ENCODE measurements at places on chromosomes 3 and 15. TPM values are rescaled to one million over a fixed set of nuclear protein-coding genes. Genes with fewer than 3 reads are reported as not detected.

- DNase-seq = no peak
Observed at GRCh38 chr3:130312374-130312773, 33.1 kb upstream of the COL6A5 start.

DNA sequence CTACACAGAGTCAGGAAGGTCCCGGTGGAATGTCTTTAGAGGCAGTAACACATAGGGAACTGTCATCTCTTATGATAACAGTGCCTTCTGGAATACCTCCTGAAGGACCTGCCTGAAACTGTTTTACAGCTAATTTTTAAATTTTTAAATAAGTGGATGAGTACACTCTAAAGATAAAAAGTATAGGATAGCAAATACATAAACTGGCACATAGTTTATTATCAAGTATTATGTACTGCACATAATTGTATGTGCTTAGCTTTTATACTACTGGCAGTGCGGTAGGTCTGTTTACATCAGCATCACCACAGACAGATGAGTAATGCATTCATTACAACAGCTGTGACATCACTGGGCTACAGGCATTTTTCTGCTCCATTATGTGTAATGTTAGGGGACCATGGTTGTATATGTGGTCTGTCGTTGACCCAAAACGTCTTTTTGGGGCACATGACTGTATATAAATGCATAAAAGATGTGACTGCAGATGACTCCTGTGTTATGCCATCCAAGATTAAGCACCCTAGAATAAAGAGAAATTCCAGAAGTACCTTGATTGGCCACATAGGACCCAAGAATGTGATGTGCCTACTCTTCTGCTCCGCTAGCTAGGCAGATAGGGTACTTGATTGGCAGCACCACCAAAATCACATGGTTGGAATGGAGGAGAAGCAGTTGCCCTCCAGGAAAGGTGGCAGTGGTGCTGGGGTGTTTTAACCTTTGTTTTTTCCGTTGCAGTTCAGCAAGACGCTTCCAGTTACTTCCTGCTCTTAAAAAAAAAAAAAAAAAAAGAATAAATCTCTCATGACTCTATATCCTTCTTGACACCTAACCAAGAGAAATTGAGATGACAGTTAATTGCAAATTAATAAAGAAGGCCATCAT is 3.3 kb downstream of the VPS8 start:
- DNase-seq = no peak

DNA sequence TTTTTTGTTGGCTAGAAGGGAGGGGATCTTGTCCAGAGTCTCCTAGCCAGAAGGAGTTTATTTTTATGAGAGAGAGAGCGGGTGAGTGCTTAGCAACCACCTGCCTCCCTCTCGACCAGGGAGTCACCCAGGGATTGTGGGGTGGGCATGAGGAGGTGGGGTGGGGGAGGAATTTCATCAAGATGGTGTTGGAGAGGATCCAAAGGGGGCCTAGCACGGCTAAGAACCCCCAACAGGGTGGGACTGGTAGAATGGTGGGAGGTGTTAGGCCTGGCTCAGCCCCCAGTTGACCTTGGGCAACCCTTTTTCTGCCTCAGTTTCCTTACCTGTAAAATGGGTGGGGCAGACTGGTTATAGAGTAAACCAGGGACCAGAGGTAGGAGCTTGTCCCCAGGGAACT is 1.8 kb downstream of the SLC6A6 start:
- no peak for DNase-seq

DNA sequence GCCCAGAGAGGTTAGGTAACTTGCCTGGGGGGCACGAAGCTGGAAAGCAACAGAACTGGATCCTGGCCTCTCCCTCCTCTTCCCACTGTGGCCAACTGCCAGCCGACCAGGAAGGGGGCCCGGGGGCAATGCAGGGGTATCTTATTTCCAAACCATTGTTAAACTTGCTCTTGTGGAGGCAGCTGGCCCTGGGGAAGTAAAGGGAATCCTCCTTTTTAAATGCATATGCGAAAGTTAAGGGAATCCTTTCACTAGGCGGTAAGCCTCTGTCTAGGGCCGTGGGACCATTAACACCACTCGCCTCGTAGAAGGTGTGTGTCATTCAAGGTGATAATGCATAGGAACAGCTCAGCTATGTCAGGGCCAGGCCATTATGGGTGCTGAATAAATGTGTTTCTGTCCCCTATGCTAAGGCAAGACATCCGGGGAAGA is 68.6 kb downstream of the ST6GAL1 start:
- peak; percentile 76 for DNase-seq

- no peak for DNase-seq
Observed at GRCh38 chr3:31606453-31606852, 73.7 kb downstream of the STT3B start.

GRCh38 chr15:76398317-76399104 is 61.9 kb downstream of the ISL2 start:
- DNase-seq = no peak

DNA sequence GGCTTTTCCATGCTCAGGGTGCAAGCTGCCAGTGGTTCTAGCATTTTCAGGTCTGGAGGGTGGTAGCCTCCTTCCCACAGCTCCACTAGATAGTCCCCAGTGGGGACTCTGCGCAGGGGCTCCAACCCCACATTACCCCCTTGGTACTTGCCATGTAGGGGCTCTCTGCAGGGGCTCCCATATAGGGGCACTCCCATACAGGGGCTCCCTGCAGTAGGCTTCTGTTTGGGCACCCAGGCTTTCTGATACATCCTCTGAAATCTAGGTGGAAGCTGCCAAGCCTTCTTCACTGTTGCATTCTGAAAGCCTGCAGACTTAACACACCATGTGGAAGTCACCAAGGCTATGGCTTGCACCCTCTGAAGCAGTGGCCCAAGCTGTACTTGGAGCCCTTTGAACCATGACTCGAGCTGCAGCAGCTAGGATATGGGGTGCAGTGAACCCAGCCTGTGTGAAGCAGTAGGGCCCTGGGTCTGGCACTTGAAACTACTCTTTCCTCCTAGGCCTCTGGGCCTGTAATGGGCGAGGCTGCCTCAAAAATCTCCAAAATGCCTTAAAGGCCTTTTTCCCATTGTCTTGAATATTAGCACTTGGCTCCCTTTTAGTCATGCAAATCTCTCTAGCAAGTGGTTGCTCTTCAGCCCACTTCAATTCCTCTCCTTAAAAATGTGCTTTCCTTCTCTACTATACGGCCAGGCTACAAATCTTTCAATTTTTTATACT is 96.4 kb downstream of the TPRA1 start:
- no peak for DNase-seq

DNA sequence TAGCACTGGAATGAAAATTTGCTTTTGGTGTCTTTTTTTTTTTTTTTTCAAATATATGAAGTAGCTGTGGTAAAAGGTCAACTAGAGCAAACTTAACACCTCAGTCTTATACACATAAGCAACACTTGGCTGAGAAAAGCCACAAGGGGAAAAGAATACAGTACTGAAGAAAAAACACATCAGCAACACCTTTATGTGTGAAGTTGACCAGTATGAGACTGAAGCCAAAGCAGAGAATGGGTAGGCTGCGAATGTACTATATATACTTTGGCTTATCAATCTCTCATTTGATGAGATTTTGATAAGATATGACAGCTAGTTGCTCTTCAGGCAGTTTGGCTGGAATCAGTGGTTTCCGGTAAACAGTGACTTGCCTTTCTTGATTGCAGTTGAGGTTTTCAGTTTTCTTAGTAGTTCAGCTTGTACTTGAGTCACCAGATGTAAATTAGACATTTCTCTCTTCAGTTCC is 22.0 kb upstream of the ZCWPW2 start:
- no peak for DNase-seq

NRG4 gene
- total RNA-seq = not detected

AP3B2 gene
- total RNA-seq = 25.7 TPM

TMOD3 gene
- 29.0 TPM for total RNA-seq

ANO10 gene
- 53.6 TPM for total RNA-seq
